ENCODE measurements at places on chromosomes 5 and 9. TPM values are rescaled to one million over a fixed set of nuclear protein-coding genes. Genes with fewer than 3 reads are reported as not detected.

GRCh38 chr9:134868751-134869553 is 11.7 kb upstream of the FCN2 start:
- DNase-seq = no peak

IFNA2 gene
- total RNA-seq = not detected

- DNase-seq = no peak
These were observed 57.4 kb downstream of the IRF1 start for GRCh38 chr5:132433141-132433540.

- no peak for DNase-seq
These were observed 7.5 kb upstream of the PLCXD3 start for GRCh38 chr5:41517909-41518308.

TEX48 gene
- not detected for total RNA-seq

- no peak for DNase-seq
These were observed 9.6 kb downstream of the C9orf152 start for GRCh38 chr9:110198357-110198756.

DNA sequence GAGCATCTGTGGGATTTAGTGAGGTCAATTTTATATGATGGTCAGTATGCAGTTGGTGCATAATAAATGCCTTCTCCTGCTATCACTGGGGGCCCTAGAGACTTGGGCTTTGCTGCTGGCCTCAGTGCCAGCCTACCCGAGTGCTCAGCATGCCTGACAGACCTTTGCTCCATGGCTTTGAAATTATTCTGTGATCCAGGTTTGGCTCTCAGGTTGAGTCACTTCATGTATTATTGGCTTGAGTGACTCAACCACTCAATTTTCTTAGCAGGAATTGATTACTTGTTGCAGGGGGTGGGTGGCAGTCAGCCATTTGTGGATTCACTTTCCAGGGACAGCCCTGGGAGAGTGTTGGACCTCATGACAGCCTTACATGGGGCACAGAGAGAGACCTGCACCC is 13.5 kb downstream of the SLC25A48 start:
- DNase-seq = no peak

DNA sequence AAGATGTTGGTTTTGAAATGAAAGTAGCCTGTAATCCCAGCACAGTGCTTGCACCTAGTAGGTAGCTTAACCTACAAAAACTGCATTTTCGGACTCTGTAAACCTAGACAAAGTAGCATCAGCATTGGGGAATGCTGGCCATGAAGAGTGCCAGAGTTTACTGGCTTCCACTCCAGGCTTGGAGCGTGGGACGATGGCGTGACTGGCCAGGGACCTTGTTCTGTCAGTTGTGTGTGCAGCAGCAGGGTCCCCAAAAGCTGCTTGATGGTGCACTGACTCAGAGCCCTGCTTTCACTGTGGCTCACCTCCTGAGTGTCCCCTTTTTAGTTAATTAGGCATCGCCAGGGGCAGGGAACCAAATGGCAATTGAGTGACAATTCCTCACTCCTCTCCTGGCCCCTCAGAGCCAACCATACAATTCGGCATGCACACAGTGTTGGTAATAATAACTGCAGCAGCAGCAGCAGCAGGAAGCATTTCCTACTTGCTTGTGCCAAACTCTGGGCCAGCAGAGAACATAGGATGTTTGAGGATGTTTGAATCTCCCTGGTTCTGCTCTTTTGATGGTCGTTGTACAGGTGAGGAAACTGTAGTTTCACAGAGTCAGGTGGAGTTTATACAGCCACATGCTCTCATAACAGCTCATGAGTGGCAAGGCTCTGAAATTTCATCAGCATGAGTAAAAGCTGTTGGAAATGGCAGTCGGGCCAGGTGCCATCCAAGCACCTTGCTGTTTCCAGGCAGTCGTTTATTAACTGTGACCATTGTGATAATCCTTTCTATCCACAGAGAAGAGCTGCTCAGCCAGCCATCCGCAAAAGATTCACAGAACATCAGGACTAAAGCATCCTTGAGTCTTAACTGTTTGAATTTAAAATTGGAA is 4.2 kb downstream of the UBE2QL1 start:
- peak; percentile 78 for DNase-seq

DNA sequence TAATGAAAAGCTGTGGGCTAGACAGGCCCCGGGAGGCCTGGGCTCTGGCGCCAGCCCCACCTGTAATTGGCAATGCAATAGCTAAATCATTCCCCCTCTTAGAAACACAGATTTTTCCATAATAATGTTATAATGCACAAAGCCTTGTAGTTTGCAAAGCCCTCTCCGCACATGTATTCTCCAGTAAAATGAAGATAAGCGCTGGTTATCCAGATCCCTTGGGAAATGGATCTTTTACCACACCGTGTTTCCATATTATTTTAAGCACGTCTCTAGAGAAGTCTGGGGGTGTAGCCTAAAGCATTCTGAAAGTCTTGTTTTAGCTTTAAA is 1.1 kb upstream of the APBA1 start:
- no peak for DNase-seq

- no peak for DNase-seq
These were observed 265.3 kb downstream of the DOCK8 start for GRCh38 chr9:479971-480350.

DNA sequence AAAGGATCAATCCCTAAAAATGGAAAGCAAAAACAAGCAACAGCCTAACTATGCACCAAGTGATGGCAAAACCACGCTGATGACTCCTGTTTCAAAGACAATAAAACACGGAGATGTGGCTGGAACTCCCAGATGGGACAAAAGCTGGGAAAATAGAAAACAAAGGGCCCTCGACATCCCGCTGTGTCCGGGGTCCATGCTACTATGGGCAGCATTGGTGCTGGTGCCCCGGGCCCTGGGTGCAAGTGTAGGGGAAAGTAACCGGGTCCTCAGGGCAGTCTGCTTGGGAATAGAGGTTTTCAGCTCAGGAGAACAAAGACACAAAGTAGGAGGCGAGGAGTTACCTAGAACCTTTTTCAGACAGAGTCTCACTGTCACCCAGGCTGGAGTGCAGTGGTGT is 46.1 kb downstream of the MRPL36 start:
- no peak for DNase-seq

SVEP1 gene
- total RNA-seq = 6.7 TPM

- DNase-seq = no peak
These were observed 451.6 kb downstream of the CDH18 start for GRCh38 chr5:19536387-19536786.

KIF4B gene
- total RNA-seq = 0.13 TPM

GRCh38 chr5:139636207-139636792 is 11.8 kb upstream of the CXXC5 start:
- DNase-seq = peak; percentile 51

PHF24 gene
- total RNA-seq = 0.57 TPM

GRCh38 chr9:117224695-117225094 is 190.2 kb downstream of the ASTN2 start:
- DNase-seq = no peak

Data from cardiac septum (tissue), 1 donor.